ENCODE measurements at places on chromosomes 6 and 20.

GRCh38 chr20:42846784-42847490 lies 342.8 kb downstream of the PTPRT start:
- no peak for DNase-seq

DNA sequence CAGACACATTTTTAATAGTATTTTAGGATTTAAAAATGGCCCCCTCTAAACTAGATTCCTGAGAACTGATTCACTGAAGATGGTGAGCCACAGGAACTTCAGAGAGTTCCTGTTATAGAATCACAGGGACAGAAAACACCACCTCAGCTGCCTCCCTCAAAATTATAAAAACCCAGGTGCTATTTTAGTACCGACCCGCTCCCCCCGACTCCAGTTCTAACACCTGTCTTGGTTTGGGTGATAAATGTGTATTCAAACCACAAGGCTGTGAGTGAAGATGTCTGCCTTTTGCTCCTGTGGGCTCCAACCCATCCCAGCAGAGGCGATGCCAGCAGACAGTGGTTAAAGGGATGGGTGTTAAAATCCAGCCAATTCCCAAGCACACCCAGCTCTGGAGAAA lies 127.4 kb upstream of the LY86 start:
- no peak for DNase-seq

DNA sequence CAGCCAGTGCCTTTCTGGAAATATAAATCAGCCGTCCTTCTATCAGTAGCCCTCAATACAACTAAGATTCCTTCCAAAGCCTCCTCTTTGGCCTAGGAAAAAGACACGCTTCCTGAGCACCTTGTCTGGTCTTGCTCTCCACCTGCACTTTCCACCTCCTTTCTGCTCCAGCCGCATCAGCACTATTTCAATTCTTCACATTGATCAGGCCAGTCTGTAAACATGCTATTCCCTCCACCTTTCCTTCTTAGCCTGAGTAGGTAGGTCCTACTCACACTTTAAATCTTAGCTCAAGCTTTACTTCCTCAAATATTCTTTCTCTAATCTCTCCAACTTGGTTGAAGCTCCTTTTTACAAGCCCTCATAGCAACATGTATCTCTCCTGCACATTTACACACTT lies 11.4 kb downstream of the RANBP9 start:
- DNase-seq: no peak

- no peak for DNase-seq
These were observed 52.9 kb upstream of the PLCB4 start for GRCh38 chr20:9015984-9016324.

DNA sequence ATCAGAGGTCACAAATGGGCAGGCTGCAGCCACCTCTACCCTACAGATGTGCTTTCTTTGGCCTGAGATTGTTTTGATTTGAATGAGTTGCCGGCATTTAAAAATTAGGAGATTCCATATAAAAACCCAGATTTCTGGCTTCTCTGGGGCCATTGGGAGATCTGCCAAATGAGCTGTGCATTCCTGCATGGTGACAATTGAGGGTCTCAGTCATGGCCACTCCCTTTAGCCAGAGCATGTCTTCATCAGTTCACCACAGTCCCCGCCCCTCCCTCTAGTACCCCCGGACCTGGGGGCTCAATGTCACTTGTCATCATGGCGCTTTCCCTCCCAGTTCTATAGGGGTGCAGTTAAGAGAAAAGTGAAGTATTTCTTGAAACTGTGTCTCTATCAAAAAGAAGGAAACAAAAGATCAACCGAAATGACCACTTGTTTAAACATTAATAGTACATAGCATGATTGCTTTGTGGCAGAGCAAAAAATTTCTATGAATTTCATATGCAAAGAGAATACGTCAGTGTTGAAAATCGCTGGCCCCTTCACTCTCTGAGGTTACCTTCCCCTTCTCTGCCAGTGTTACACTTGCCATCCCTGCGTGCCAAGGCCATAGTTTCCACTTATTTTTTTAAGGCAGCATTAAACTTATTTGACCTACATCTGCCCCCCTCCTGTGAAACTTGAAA lies 21.1 kb downstream of the EYA2 start:
- no peak for DNase-seq

- no peak for DNase-seq
These were observed 537.9 kb downstream of the TENT5A start for GRCh38 chr6:81214414-81215091.

DNA sequence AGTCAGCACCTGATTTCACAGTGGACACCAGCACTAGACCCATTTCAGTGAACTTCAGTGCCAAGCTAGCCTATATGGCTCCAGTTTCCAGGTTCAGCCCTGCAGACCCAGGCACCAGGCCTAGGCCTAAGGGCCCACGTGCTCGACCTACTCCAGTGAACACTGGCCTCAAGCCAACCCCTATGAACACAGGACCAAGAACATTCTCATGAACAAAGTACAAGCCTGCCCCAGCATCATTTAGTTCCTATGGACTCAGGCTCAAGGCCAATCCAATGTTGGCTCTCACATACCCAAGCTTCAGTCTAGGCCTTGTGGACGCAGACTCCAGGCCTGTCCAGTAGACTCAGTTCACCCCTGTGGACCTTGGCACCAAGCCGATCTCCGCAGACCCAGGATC lies 385.5 kb downstream of the DHX35 start:
- DNase-seq: no peak

GRCh38 chr6:7590918-7591302 lies 912 bp downstream of the SNRNP48 start:
- no peak for DNase-seq
